T-helper 9 cell (primary cell): ENCODE measurements at places on chromosomes 6 and 20.

DNA sequence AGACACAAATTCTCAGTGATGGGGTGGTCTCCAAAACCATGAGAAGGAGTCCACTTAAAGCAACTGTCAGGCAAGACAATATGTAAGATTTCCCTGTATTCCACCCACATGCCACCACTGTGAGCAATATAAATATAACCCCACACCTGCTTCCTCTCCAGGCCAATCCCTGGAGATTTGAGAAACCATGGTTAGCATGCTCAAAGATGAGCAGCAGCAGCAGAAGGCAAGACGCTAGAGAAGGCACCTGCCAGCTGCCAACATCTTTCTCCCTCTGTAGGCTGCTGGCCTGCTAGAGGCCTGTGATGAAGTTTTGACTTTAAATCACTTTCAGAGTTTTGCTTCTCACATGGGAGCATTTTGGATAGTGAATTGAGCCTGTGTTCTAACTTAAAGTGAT is 7.9 kb upstream of the SOD2 start:
- DNase-seq = no peak

- no peak for DNase-seq
These were observed 115.4 kb upstream of the BTN3A2 start for GRCh38 chr6:26249707-26249956.

DNA sequence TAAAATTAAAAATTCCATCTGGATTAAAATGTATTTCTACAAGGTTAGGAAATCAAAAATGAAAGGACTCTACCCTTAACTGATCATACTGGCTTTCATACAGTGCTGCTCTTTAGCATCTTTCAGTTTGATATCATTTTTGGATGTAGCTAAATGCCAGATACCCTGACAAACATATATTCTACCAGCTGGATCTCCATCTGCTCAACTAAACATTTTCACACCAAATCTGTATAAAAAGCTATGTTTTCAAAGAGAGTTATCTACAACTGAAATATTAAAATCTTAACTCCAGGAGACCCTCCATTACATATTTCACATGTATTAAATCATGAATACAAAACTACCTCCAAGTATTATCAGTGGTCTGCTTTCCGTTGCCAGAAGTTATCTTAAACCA is 95.7 kb downstream of the EPHA7 start:
- no peak for DNase-seq

DNA sequence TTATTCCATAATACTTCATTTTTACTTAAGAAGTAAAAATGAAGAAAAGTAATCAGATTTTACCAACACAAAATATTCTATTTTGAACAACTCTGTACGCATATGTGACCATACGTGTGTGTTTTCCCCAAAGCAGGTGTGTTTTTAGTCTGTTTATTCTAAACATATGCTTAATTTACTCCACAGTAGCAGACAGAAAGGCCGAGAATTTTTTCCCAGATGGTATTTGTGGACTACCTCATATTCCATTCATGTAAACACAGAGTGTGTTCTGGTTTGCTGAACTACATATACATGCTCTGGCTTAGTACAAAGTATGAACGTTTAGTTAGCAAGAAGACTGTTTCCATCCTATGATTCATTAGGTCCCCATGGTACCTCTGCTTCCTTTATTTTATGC is 233.3 kb upstream of the RUNX2 start:
- DNase-seq = no peak

- no peak for DNase-seq
These were observed 1.1 kb downstream of the B4GALT5 start for GRCh38 chr20:49712646-49712995.

- DNase-seq = no peak
These were observed 132.0 kb upstream of the JAG1 start for GRCh38 chr20:10805764-10806163.

GRCh38 chr6:37435373-37435772 is 2.4 kb downstream of the CMTR1 start:
- DNase-seq = no peak

DNA sequence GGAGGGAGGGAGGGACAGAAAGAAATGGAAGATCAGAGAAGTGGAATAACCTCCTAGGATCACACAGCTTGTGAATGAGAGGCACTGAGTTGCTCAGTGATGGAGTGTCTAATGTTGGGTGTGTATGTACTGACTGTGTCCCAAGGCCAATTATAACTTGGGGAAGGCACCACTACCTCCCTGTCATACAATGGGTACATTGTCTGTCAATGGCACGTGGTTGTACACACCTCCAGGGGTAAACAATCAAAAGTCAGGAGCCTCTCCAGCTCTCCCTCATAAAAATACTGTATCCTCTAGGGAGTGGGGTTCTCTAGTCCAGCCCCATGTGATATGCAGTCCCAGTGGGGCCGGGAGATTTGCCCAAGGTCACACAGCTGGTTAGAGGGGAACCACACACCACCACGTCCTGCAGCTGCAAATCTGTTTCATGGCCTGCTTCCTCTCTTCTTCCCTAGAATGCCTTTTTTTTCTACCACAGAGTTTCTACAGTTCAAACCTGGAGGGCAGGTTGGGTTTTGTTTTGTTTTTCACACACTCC is 112.5 kb downstream of the SNX5 start:
- no peak for DNase-seq

- no peak for DNase-seq
These were observed 8.9 kb downstream of the FITM2 start for GRCh38 chr20:44302026-44302669.

- no peak for DNase-seq
These were observed 60.9 kb downstream of the RPRD1B start for GRCh38 chr20:38094373-38094891.

DNA sequence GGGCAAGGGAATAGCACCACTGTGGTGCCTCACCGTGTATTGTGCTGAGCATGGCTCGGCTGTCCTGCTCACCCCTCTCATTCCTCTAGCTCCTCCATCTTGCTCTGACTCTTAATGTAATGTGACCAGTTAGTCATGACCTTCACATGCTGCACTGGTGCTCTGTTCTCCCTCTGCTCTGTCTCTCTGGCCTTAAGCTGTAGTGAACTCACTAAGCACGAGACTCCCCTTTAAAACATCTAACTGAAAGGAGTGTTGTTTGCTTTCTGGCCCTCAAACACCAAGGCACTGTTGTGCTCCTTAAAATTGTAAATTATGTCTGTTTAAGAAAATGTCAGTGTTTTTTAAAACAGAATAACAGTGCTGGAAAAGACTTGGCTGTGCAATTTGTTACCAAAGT is 140.4 kb downstream of the HDGFL1 start:
- DNase-seq = no peak

DNA sequence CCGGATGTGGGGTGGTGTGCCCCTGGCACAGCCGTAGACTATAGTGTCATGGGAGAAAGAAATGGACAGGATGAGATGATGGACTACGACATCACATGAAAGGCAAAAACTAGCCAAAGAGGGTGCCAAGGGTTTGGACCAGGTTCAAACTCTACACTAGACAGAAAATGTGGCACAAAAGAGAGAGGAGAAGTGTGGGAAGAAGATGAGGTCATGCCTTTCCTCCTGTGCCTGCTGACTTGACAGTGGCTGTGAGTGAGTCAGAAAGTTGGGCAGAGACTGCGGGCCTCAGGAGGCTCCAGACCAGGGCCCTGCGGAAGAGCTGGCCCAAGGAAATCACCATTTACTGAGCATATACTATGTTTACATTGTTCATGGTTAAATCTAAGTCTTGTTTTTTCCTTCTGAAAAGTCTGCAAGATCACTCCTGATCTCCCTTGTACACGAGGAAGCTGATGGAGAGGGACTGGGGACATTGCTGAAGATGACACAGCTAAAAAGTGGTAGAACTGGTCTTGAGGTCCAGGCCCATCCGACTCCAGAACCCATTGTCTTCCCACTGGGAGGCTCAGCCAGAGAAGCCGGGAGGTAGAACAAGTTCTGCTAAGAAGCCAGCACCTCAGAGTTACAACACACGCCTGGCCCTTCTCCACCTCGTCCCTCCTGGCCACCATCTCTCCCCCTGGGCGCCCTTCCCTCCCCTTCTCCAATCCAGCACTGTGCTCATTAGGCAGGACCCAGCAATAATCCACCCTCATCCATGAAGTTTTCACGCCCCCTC is 35.6 kb downstream of the CNKSR3 start:
- DNase-seq = no peak
